T-helper 17 cell (primary cell): ENCODE measurements at places on chromosomes 11 and 22. TPM values are rescaled to one million over a fixed set of nuclear protein-coding genes. Genes with fewer than 3 reads are reported as not detected.

GRCh38 chr11:113261709-113262475 is 52.5 kb upstream of the TTC12 start:
- no peak for DNase-seq

- DNase-seq, result no peak
These were observed 173.7 kb downstream of the CEP164 start for GRCh38 chr11:117501237-117501898.

DNA sequence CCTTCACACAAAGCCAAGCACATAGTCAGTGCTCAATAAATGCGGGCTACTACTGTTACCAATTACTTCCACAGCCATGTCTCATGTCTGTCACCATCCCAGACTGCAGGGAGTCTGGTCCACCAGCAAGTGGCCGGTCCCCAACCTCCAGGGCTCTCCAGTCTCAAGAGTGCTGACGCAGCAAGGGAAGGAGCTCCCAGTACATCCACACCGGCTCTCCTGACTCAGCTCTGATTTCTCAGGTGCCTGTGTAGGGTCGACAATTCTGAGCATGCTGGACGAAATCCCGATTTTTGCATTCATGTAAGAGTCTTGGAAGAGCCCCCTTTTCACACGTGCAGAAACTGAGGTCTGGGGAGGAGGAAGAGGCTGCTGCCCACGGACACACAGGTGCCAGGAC is 10.3 kb upstream of the NEFH start:
- DNase-seq, result no peak

DNA sequence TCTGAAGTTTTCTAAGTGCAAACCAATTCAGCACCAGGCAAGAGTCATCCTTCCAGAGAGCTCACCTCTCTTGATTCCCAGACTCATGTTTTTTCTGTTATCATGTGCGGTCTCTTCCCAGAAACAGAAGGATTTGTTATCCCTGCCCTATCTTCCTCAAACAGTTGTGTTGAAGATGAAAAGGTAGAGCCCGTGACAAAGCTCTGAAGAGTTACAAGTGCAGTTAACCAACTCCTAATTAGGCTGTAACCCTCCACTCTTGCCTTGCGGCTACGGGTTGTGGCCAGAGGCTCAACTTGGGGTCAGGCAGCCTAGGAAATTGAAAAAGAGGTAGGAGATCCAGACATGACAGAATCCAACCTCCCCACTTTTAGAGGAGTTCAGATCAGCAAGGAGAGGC is 76.2 kb upstream of the CADM1 start:
- no peak for DNase-seq

- no peak for DNase-seq
These were observed 621.4 kb downstream of the BRD1 start for GRCh38 chr22:49206281-49206680.

DNA sequence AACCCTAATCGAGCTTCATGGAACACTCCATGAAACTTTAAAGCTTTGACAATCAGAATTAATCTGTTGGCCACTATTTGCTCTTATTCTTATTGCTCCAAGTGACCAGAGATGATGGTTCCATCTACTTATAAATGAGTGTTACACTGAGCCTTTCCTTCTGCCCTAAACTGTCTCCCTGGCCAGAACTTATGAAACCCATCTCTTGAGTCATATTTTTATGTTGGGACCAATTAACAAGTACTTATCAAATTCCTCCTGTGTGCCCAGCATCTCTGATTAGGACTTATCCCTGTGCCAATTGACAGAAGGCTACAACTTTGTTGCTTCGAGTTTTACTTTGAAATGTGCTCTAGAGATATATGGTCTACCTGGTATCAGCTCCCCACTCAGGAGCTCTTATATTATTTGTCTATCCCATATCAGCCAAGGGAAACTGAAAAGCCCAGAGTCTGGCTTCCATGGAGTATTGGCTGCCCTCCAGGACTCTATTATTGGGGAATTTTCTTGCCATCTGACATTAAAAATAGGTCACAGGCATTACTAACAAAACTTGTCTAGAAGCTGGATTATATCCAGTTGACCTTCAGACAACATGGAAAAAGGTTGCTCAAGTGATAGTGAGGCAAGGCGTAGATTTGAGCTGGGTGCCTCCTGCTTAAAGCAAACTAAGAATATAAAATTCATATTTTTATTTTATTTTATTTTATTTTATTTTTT is 8.8 kb downstream of the KREMEN1 start:
- no peak for DNase-seq

DNA sequence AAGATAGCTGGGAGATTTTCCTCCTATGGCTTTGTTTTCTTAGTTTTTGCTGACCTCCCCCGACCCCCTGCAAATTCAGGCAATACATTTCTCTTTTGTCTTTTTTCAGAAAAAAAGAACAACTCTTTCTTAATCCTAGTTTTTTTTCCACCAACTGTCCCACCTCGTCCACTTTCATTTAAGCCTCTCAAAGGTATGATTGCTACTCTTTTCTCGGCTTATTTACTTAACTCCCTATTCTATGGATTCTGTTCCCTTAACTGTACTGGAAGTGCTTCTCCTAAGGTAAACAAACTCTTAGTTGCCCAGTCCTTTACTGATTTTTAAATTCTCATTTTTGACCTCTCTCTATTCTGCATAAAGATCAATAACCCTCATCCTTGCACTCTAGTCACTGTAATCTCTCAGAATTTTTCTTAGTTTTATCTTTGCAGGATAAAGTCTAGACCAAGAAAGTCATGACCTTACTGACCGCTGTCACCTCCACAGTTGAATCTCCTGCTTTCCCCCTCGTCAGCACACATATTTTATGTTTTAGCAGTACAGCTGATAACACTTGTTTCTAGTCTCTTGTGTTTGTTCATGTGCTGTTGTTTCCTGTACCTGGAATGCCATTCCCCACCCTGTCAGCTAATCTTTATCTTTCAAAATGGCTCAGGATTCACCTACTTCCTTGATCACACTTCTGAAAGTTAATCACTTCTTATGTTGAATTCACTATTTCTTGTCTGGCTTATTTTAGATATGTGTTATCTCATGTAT is 14.9 kb downstream of the TBCEL start:
- DNase-seq, result no peak

- no peak for DNase-seq
These were observed 4.3 kb downstream of the CYB561A3 start for GRCh38 chr11:61357233-61357893.

DNA sequence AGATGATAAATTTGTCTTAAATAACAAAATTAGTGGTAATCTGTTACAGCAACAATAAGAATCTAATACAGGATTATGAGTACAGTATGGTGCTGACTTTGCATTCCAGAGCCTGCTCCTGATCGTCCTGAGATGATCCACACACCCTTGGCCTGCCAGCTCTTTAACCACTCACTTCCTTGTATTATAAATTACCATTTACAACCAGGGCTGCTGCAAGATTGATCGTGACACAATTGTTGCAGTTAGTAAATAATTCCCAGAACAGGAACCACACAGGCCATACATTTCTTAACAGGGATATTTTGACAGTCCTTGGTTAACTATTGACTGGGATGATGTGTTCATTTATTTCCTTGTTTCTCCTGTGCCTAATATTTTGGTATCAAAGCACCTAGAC is 3.8 kb upstream of the CBLIF start:
- DNase-seq, result no peak

GRCh38 chr11:43549624-43550023 is 130.9 kb upstream of the HSD17B12 start:
- DNase-seq, result no peak

DNA sequence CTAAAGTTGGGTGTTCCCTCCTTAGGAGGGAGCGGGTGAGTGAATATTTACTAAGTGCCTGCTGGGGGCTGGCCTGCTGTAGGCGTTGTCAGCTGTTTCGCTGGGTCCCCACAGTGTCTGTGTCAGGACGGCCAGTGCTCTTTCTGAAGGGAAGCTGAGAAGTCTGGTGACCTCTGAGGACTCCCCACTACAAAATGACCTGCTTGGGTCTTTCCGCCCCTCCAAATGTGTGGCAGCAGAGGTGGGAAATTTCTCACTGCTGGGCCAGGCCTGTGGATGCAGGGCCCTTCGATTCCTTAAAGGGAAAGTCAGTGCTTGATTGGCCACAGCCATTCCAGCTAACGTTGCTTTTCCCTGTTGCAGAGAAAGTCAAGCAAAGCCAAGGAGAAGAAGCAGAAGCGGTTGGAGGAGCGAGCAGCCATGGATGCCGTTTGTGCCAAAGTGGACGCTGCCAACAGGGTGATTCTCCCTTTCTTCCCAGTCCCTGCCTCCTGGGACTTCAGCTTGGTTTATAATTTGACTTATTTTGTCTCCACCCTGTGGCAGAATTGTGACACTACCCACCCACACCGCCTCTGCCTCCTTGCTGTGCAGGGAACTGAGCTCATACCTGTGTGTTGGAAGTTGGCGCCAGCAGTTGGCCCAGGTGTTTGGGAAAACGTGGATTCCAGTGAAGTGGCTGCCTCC is 6.8 kb downstream of the NAA40 start:
- DNase-seq, result peak; percentile 28

- DNase-seq, result no peak
These were observed 749.9 kb downstream of the METTL15 start for GRCh38 chr11:28858076-28858475.

GRCh38 chr22:25853501-25854284 is 111.7 kb downstream of the MYO18B start:
- DNase-seq, result no peak

Gene MYOD1
- total RNA-seq, result not detected

Gene DNAJB7
- total RNA-seq, result not detected

Gene OR5B21
- total RNA-seq, result 0.50 TPM

Gene CARD18
- total RNA-seq, result not detected

Gene MMP7
- not detected for total RNA-seq
